ENCODE measurements at places on chromosomes 4 and X. TPM values are rescaled to one million over a fixed set of nuclear protein-coding genes. Genes with fewer than 3 reads are reported as not detected.

The PAGE5 gene
- not detected for total RNA-seq

The AMTN gene
- total RNA-seq: not detected

The S100G gene
- total RNA-seq: not detected

The DMD gene
- not detected for total RNA-seq

The SMR3B gene
- total RNA-seq: not detected

The CTAG1A gene
- not detected for total RNA-seq

The NXF2 gene
- not detected for total RNA-seq

The KIAA1210 gene
- total RNA-seq: not detected

The KLF8 gene
- not detected for total RNA-seq

The CCDC160 gene
- total RNA-seq: not detected

The GPR101 gene
- total RNA-seq: not detected

The CFI gene
- total RNA-seq: 0.46 TPM

The CTAG2 gene
- total RNA-seq: not detected

The SPARCL1 gene
- not detected for total RNA-seq

The CYTL1 gene
- not detected for total RNA-seq

The APEX2 gene
- 28.2 TPM for total RNA-seq

The BEX1 gene
- not detected for total RNA-seq

The FATE1 gene
- not detected for total RNA-seq

All from A549 treated with CORT108297 at 1 μM for 4 hours (cell line).